ENCODE measurements at places on chromosomes 1 and 21. TPM values are rescaled to one million over a fixed set of nuclear protein-coding genes. Genes with fewer than 3 reads are reported as not detected.

SLC9C2 gene
- not detected for total RNA-seq

FCRLB gene
- 3.6 TPM for total RNA-seq

CMPK1 gene
- total RNA-seq: 67.6 TPM

HMGCL gene
- total RNA-seq: 38.5 TPM

GSTM1 gene
- not detected for total RNA-seq

TMEM269 gene
- total RNA-seq: not detected

LCE3D gene
- total RNA-seq: not detected

MPL gene
- total RNA-seq: not detected

CLCA2 gene
- not detected for total RNA-seq

ERG gene
- total RNA-seq: 0.29 TPM

C8A gene
- not detected for total RNA-seq

AKR7A2 gene
- total RNA-seq: 102 TPM

LYPLA2 gene
- 129 TPM for total RNA-seq

IL12RB2 gene
- total RNA-seq: 1.3 TPM

SLFNL1 gene
- total RNA-seq: not detected

NTNG1 gene
- total RNA-seq: 25.8 TPM

DDAH1 gene
- 50.9 TPM for total RNA-seq

IGSF3 gene
- total RNA-seq: 21.4 TPM

INTS11 gene
- total RNA-seq: 58.7 TPM

RNPC3 gene
- 6.4 TPM for total RNA-seq

PDZK1IP1 gene
- 43.2 TPM for total RNA-seq

TRIM58 gene
- 6.0 TPM for total RNA-seq

SPRR3 gene
- not detected for total RNA-seq

BSDC1 gene
- 56.7 TPM for total RNA-seq

MX2 gene
- total RNA-seq: 0.12 TPM

SLC6A9 gene
- 4.1 TPM for total RNA-seq

LPAR3 gene
- 1.2 TPM for total RNA-seq

HSF2BP gene
- total RNA-seq: 0.72 TPM

ADCY10 gene
- not detected for total RNA-seq

DONSON gene
- total RNA-seq: 41.4 TPM

NCAM2 gene
- not detected for total RNA-seq

OR6K6 gene
- not detected for total RNA-seq

BMP8B gene
- total RNA-seq: 0.58 TPM

GPR25 gene
- total RNA-seq: 0.65 TPM

All from epithelial cell of proximal tubule (primary cell).